Left renal pelvis (tissue), 4 donors: ENCODE measurements at places on chromosomes 16 and 17. TPM values are rescaled to one million over a fixed set of nuclear protein-coding genes. Genes with fewer than 3 reads are reported as not detected.

GRCh38 chr16:87165151-87165550 lies 152.0 kb downstream of the C16orf95 start:
- DNase-seq: no peak

DNA sequence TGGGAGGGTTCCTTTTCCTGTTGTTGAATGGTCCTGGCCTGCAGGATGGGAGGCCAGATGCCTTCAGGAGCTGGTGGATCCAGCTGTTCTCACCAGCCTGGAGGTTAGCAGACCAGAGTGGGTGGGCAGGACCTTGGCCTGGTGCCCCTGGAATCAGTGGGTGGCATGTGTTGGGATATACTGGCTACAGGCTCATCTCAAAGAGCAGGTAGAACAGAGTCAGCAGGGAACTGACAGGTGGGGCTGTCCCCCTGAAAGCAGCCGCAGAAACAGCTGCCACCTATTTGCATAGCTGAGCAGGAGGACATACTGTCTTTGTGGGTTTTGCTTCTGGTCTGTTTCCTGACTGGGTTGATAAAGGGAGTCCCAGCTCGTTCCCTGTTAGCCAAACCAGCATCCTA lies 144.1 kb downstream of the RAB11FIP4 start:
- DNase-seq: no peak

- DNase-seq: no peak
Measured at GRCh38 chr16:49637933-49638672, 217.8 kb downstream of the ZNF423 start.

GRCh38 chr16:81067166-81067565 lies 9.9 kb downstream of the C16orf46 start:
- DNase-seq: no peak

- DNase-seq: no peak
Measured at GRCh38 chr17:75365009-75365930, 40.2 kb downstream of the GRB2 start.

DNA sequence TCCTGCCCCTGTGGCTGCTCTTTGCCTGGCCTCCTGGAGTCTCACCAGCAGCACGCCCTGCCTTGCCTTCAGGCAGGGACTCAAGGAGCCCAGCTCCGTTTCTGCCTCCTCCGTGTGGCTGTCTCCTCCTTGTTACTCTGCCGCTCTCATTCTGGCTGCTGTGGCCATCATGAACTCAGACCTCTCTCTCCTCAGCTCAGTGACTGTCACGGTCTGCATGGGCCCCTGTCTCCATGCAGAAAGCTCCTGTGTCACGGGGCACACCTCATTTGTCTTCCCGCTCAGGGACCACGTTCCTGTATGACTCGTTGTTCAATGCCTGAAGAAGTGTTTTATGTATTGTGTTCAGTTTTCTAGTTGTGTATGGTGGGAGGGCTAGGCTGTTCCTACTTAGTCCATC lies 25.3 kb downstream of the RPTOR start:
- DNase-seq: no peak

- DNase-seq: no peak
Measured at GRCh38 chr16:83392743-83393142, 415.0 kb upstream of the HSBP1 start.

- no peak for DNase-seq
Measured at GRCh38 chr17:10657148-10657547, at the start of gene MYH3. Gene MYH3 (minus strand): TSS chr17:10657309. CDS start chr17:10655064, 2,245 bp downstream.

- no peak for DNase-seq
Measured at GRCh38 chr16:89164436-89164835, 7.1 kb upstream of the CDH15 start.

DNA sequence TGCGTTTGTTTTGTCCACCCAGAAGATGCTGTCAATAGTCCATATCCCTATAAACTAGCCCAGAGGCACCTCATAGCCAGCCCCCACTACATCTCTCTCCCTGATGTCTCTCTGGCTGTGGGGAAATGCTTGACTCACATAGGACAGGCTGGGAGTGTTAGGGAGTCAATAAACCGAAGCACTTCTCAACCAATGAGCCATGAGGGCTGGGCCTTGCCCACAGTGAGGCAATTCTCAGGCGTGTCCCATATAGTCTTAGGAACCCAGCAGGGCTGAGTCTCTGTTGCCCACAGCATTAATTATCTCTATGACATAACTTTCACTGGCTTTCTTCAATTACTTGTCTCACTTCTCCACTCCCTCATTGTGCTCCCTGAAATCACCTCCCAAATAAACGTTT lies 387.3 kb upstream of the CDH11 start:
- DNase-seq: no peak

DNA sequence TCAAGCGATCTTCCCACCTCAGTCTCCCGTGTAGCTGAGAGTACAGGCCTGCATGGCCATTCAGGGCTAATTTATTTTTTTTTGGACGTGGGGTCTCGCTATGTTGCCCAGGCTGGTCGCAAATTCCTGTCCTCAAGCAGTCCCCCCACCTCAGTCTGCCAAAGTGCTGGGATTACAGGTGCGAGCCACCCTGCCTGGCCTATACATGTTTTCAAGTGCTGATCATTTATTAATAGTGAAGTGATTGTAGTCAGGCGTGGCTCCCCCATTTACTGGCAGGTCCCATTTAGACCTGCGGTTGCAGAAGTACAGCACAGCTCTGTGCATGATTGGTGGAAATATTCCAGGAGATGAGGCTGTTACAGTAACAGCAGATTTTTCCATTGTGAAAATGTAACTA lies 8.4 kb downstream of the FOXK2 start:
- no peak for DNase-seq

GRCh38 chr16:19884611-19885450 lies at the start of gene GPRC5B:
Gene GPRC5B (minus strand): TSS chr16:19884848. CDS start chr16:19872845, 12,003 bp downstream.
- DNase-seq: peak; percentile 24

- DNase-seq: no peak
Measured at GRCh38 chr17:70375406-70375805, 206.1 kb downstream of the KCNJ2 start.

- DNase-seq: no peak
Measured at GRCh38 chr17:46931596-46931995, 8.6 kb downstream of the GOSR2 start.

The KRT31 gene
- polyA plus RNA-seq: not detected

The CYBA gene
- 104 TPM for polyA plus RNA-seq

The CCDC200 gene
- 22.7 TPM for polyA plus RNA-seq

The B3GNT9 gene
- 10.5 TPM for polyA plus RNA-seq

The IL17C gene
- polyA plus RNA-seq: not detected

The CCL2 gene
- 95.7 TPM for polyA plus RNA-seq

The KRTAP1-5 gene
- polyA plus RNA-seq: not detected
